CD4-positive, alpha-beta T cell treated with Interleukin-15 for 4 hours (primary cell): ENCODE measurements at places on chromosomes 2 and 18.

DNA sequence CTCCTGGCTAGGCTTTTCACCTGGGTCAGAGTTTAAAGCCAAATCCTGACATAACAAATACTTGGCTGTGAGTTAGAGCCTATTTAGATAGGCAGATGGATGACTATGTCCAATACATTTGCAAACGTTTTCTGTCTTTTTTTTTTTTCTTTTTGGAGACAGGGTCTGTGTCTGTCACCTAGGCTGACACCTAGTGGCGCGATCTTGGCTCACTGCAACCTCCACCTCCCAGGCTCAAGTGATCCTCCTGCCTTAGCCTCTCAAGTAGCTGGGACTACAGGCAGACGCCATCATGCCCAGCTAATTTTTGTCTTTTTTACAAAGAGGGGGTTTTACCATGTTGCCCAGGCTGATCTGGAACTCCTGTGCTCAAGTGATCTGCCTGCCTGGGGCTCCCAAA lies 124.8 kb downstream of the DYM start:
- DNase-seq: no peak

- no peak for DNase-seq
These were observed 73.9 kb upstream of the SIX2 start for GRCh38 chr2:45083175-45083574.

DNA sequence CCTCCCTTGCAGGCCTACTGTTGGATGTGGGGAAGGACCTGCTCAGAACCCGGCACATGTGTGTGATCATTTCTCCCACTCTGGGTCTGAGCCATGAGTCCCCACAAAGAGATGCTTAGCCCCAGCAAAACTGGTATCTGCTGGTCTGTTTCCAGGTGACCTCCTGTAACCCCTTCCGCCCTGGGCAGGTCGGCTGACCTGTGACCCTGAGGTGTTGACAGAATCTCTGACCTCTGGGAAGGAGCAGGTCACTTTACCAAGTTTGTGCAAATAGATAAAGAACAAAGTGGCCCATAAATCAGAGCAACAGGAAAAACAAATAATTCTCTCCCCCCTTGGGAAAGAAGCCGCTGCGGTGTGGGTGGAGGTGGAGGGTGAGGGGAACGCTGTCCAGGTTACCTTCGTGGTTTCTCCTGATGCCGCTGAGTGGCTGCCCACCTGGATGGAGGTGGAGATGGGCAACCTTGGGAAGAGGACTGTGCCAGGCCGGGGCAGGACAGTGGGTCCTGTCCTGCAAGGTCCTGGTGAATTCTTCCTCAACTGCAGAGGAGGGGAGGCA lies 174.0 kb upstream of the MYCN start:
- DNase-seq: no peak

DNA sequence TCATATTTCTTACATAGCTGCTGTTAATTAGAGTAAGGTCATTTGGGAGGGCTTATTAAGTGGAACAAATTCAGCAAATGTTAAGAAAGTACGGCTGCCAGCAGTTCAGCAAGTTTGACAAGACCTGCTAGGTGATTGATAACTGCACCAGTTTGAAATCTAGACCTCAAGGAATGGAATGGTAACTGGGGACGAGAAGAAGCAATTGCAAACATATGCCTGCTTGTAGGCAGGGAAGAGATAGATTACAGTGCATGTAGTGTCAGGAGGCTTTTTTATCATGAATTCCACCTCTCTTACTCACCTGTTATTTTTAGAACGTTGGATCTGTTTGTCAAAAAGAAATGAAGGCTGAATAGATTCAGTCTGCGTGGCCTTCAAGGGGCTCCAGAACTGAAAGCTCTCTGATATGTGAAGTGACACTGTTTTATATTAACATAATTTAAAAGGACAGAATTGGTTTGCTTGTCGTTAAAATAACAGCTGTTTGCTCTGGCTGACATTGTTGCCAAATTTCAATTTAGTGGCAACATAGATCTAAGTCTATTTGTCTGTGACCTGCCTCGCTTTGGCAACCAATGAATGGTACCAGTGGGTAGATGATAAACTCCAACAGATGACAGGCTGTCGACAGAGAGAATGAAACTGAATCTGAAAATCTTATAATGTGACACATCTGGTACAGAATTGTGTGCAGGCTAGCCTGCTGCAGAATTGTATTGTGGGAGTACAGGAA lies 199.3 kb downstream of the ZNF407 start:
- no peak for DNase-seq
